ENCODE measurements at places on chromosomes 6 and 20. TPM values are rescaled to one million over a fixed set of nuclear protein-coding genes. Genes with fewer than 3 reads are reported as not detected.
A peak's percentile ranks its signal among the peaks of the same experiment; 100 is the strongest.

DNA sequence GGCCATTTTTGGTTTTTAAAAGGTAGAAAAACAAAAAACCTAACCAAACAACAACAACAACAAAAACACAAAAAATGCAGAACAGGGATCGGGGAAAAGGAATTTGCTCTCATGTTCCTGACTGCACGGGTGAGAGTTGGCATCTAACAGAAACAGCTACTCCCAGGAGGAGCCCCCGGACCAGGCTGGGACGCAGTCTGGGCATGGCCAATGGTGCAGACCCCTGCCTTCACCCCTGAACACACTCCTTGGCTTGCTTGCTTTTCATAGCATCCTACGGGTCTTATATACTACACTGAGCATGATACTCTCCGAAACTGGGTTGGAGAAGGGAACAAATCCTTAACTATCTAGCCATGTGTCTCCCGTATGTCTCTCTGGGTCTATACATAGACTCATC is 587 bp upstream of the MAS1 start:
- DNase-seq = no peak

- no peak for DNase-seq
Measured at GRCh38 chr20:48284315-48284714, 499.0 kb upstream of the SULF2 start.

DNA sequence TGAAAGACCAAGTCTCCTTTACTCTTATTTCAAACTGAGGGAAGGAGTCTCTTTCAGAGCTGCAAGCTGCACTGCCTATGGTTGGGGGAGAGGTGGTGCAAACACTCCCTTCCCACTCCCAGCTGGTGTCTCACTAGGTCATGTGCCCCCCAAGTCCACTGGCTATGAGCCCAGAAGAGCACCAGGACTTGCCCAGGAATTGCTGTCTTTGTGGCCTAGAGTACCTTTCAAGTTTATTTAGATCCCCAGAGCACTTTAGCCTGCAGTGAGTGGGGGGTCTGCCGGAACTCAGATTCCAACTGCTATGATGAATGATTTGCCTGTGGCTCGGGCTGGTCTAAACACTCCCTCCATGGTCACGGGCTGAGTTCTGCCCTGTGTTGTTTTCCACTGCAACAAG is 192.6 kb upstream of the CITED2 start:
- no peak for DNase-seq

DNA sequence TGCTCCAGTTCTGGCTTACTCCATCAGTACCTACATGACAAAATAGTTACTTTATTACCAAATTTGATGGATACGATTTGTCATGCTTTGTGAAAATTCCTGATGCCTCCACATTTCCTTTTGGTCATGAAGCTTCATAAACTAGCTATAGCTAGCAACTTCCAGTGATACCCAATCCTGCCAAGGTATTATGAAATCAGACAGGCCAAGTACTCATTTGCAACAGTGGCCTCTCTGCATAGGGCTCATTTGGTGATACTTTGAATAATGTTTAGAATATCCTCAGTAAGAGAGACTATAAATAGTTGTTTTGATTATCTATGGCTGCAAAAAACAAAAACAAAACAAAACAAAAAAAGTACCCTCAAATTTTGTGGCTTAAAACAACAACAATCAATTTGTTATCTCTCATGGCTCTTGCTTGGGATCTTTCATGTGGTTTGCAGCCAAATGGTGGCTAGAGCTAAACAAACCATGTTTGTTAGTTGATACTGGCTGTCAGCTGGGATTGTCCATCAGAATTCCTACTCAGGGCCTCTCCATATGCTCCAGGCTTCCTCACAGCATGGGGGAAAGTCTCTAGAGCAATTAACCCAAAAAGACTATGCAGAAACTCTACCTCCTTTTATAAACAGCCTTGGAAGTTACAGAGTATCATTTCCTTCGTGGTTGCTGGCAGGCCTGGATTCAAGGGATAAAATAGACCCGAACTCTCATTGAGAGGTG is 10.1 kb upstream of the PRL start:
- DNase-seq = no peak

GRCh38 chr20:54188132-54188849 is 14.5 kb upstream of the CYP24A1 start:
- no peak for DNase-seq

DNA sequence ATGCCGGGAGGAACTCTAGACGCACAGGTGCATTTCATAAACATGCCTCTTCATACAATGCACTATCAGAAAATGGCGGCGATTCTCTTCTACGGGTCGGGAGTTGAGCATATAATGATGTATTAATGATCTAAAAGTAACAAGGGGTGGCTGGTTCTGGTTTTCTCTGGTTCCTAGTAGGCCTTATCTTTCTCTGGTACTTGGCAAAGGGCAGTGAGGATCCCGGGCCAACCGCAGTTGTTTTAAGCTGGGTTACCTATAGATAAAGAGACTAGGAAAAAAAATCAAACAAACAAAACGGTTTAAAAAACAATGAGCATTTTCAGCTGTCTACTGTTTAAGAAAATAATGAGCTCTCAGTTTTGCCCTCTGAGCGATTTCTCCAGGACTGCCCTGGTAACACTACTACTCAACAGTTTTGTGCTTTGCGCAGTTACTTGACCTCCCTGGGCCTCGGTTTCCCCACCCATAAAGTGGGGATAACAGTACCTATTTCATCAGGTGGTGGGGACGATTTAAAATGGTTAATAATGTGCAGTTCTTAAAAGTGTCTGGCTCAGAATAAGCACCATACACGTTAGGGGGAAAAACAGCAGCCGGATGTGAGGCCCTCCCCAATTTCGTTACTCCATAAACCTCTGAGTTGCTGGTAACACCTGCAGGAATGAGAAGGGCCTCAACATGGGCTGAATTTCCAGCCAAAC is 1.3 kb upstream of the SIRT5 start:
- DNase-seq = no peak

GRCh38 chr6:3918469-3918868 is 69.3 kb downstream of the FAM50B start:
- no peak for DNase-seq

DNA sequence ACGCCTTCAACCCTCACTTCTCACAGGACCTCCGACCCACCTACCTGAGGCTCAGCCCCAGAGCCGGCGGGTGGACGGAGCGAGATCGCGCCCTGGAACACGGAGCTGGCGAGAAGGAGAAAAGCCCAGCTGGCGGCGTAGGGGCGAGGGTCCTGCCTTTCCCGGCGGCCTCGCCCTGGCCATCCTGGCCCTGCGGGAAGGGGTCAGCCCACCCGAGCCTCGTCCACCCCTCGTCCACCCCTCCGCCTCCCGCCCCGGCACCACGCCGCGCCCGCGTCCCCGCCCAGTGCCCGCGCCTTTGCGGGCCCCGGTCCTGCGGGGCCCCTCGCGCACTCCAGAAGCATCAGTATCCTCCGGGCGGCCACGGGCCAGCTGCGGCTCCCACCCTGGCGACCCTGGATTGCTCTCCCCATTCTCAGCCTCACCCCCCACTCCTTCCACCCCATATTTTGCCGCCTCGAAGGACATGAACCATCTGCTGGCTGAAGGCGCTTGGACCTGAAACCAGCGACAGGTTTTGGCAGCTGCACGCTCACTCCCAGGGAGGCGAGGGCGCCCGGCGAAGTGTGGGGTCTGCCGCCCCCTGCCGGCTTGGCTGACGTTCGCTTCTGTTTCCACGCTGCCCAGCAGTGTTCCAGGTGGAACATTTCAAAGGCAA is 65.1 kb downstream of the PLG start:
- peak; percentile 70 for DNase-seq

GRCh38 chr20:18172379-18172778 is 34.7 kb downstream of the KAT14 start:
- DNase-seq = no peak

DNA sequence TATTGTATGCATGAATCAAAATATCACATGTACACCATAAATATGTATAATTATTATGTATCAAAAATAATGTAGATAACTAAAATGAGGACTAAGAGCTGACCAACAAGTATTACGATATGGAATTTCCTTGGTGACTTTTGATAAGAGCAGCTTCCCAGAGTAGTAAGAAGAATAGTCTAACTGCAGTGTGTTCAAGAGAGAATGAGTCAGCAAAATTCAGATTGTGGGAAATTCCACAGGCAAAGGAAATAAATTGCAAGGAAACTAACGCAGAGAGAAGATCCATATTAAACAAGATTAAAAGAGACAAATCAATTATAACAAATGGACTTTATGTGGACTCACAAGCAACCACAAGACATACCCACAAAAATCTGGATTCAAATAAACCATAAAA is 26.4 kb downstream of the FRK start:
- no peak for DNase-seq

GRCh38 chr6:30839671-30840070 is 44.6 kb upstream of the DDR1 start:
- no peak for DNase-seq

GRCh38 chr6:3210024-3210610 is 17.3 kb downstream of the TUBB2B start:
- no peak for DNase-seq

GRCh38 chr6:34317172-34317477 is 68.3 kb upstream of the SMIM29 start:
- no peak for DNase-seq

GRCh38 chr20:54347166-54347833 is 128.1 kb upstream of the DOK5 start:
- DNase-seq = no peak

GRCh38 chr6:79078075-79078969 is at the start of gene PHIP:
PHIP (minus strand) TSS chr6:79078254; CDS start chr6:79078068, 186 bp downstream.
- DNase-seq = peak; percentile 96

DNA sequence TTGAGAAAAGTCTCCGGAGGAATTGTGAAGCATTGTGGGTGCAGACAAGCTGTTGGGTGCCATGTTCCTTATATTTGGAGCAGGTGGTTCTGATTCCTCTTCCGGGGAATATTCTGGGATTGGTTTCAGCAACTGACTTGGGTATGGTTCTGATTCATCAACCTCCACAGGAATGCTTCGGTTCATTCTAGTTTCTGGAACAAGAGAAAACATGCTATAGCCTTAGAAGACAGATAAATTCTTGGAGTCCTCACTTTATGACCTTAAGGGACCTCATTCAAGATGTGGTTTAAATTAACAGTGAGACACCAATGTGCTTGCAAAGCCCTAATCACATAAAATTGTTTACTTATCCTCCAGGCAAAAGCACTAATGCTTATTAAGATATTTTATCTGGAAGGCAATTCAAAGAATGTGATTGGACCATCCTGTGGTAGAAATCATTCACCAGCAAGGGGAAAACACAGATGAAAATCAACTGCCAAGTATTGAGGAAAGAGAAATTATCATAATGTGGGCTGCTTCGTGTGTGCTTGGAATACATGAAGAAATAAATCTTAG is 13.7 kb downstream of the TRAF3IP2 start:
- DNase-seq = no peak

GRCh38 chr20:62702895-62703852 is 5.5 kb upstream of the NTSR1 start:
- DNase-seq = peak; percentile 12

DNA sequence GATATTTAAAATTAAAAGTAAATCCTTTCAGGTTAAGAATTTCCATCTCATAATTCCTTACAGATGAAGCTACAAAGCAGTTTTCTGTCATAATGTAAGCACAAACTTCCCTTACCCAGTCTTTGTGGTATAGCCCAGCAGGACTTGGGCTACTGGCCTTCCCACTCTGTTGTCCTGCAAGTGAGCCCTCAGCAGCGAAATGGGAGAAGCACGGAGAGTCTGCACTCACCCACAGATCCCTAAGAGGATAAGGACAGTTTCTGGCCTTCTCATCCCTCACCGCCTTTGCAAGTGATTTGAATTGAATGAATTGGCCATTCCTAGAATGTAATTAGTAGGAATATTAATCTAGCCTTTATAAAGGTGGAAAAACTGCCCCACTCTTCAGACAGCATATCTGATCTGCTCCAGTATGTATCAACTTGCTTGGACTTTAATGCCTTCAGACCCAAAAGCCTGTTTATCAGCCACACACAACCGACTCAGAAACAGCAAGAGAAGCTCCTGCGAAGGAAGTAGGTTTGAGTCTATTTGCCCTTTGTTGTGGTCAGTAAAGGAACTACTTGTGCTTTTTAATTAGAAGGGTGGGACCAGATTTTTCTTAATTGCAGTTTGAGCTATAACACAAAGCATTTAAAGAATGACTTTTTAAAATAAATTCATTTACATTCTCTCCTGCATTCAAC is 29.9 kb upstream of the PRDM1 start:
- DNase-seq = no peak

- no peak for DNase-seq
Measured at GRCh38 chr20:51001430-51002265, 21.3 kb downstream of the KCNG1 start.

DNA sequence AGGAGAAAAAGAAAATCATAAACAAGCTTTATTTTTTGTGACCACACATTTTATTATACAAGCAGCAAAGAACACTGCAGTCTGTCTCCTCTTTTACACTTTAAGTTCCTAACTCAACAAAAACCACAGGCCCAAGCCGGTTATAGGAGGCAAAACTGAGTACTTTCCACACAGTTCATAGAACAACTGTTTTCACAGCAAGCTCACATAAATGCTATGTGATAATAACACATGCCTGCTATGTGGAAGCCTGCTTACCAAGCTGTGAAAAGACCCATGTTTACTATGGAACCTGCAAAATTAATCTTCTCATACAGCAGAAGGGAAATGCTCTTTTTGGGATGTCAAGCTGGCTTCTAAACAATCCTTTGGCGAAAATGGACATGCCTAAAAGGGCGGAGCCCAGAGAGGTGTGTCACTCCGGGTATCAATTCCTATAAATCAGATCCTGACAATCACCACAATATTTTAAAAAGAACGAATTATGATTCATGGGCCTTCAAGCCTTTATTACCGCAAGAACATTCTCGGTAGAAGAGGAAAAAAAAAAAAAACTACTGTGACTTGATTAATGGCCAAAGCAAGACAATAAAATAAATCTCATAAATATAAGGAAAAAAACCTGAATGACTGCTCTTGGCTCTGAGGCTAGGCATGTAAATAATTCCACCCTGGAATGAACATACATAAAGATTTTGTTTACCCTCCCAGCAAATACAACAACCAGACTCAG is 2.6 kb downstream of the TRERF1 start:
- no peak for DNase-seq

DNA sequence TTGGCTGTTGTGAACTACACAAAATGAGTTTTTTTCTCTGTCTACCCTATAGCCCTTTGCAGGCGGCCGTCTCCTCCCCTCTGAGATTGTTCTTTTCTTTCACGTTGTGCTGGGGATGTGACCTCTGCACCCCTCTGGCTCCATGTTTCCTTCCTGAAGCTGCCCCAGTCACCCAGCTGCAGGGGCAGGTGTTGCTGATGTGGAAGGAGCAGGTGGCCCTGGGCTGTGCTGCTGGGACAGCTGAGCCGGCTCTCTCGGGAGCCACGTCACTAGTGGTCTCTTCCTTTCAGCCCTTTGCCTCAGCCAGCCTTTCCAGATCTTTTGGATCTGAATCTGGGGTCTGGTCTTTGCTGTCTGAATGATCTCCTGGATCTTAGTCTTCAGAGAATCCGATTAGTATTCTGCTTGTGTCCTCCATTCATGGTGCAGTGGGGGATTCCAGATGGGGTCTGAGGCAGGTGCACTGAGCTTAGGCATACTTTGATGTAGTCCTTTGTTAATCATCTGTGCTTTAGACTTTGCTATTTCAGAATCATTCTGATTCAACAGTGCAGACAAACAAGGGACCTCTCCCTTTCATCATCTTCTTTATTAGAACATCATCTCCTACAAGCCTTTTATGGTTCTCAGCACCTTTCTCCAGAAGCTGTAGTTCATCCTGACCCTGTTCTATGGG is 31.4 kb downstream of the TMEM181 start:
- no peak for DNase-seq

Gene MYLIP
- 12.9 TPM for total RNA-seq

Gene TMEM74B
- total RNA-seq = 4.1 TPM

Gene NCOA6
- 17.1 TPM for total RNA-seq

Gene ID4
- 3.0 TPM for total RNA-seq

Gene SPATA25
- 1.1 TPM for total RNA-seq

Gene CDH22
- 2.3 TPM for total RNA-seq

Gene SPDEF
- not detected for total RNA-seq

Gene RNGTT
- 8.4 TPM for total RNA-seq

Gene ELOVL4
- 0.12 TPM for total RNA-seq

Data from left ventricle myocardium superior (tissue), 1 donor.